Hematopoietic multipotent progenitor cell treated with erythropoietin and hydrocortisone succinate and interleukin-3 and kit ligand, for 8 days (in vitro differentiated cells): ENCODE measurements at places on chromosomes 2 and 18.

DNA sequence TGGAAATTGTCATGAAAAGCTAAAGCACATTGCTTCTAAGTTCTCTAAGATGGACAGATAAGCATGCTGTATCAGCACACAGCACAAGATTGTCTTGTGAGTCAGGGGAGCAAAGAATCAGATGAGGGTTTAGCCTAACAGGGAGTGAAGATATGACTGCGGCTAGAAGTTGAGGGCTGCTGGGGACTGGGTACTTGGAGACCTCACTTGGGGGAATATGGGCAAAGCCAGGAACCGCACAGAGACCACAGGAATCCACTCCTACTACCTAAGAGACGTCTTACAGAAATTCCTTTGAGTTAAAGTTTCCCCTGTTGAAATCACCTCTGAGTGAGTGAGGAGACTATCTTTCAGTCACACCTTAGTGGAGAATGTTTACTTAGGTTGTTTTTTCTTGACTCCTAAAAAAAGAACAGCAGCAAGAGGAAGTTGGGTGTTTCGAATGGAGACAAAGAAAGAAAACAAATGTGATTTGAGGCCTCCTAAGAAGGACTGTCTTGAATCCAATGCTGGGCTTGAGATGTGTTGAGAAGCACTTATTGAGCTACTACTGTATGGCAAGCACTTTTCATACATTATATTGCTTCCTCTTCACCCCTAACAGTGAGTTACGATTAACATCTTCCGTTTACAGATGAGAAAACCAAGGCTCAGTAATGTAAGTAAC, 100.7 kb downstream of the ANKRD44 start:
- peak; percentile 29 for DNase-seq

- DNase-seq: no peak
These were observed 37.1 kb downstream of the CD28 start for GRCh38 chr2:203743441-203743981.

GRCh38 chr2:53091183-53091582, 676.4 kb upstream of the CHAC2 start:
- DNase-seq: no peak

GRCh38 chr2:128538396-128538795, 219.7 kb upstream of the HS6ST1 start:
- DNase-seq: peak; percentile 72

- DNase-seq: no peak
These were observed 78.9 kb upstream of the SPRED2 start for GRCh38 chr2:65511306-65511705.

- DNase-seq: no peak
These were observed 41.2 kb downstream of the TMEFF2 start for GRCh38 chr2:192153561-192153960.

- no peak for DNase-seq
These were observed 67.3 kb downstream of the B3GNT2 start for GRCh38 chr2:62263076-62263715.

GRCh38 chr18:42782929-42783328, 332.6 kb downstream of the RIT2 start:
- no peak for DNase-seq

DNA sequence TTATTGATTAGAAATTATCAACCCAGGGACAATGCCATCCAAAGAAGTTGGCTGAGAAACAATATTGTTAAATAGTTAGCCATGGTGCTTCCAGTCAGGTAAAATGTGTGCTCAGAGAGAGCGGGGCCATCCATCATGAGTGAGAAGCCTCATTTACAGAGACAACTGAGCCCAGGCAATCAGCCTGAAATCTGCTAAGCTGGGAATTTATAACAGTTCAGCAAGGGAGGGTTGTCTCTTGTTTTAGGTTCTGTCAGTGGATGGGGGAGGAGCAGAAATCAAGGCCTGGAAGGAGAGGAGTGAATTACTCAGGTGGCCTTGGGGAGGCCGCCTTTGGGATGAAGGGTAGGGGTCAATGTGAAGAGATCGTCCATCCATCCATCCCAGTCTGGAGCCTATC, 102.5 kb upstream of the ST8SIA3 start:
- no peak for DNase-seq

- peak; percentile 28 for DNase-seq
These were observed 116.0 kb upstream of the RAB27B start for GRCh38 chr18:54712306-54712705.

- DNase-seq: no peak
These were observed 741 bp downstream of the GPR148 start for GRCh38 chr2:130729322-130730299.

GRCh38 chr2:39918886-39919285, 139.8 kb upstream of the THUMPD2 start:
- DNase-seq: no peak

GRCh38 chr2:202479610-202480009, 103.5 kb downstream of the BMPR2 start:
- DNase-seq: no peak

DNA sequence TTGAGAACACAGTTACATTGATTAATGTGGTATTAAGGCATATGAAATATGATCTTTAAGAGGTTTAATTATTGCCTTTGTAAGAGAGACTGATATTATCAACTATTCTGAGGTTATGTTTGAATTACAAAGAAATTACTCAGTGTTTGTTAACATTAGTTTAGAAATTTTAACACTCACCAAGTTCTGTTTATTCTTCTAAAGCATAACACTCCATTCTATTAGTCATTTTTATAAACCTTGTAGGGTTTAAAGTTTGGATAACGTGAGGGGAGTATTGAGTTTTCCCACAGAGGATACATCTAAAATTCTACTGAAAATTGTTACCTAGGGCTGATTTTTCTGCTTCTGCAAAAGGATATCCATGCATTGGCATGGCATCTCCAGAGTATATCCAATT, 7.7 kb downstream of the CCDC178 start:
- no peak for DNase-seq

GRCh38 chr18:24910221-24910620, 441.7 kb downstream of the ZNF521 start:
- DNase-seq: no peak

GRCh38 chr2:128727404-128727803, 408.7 kb upstream of the HS6ST1 start:
- no peak for DNase-seq
